Effector CD4-positive, alpha-beta T cell (primary cell): ENCODE measurements at places on chromosomes 5 and 9.

- no peak for DNase-seq
These were observed 5.1 kb upstream of the SPIN1 start for GRCh38 chr9:88383176-88383575.

GRCh38 chr9:127921557-127922120 is 4.8 kb upstream of the ST6GALNAC4 start:
- peak; percentile 74 for DNase-seq

- no peak for DNase-seq
These were observed 19.9 kb downstream of the GPX3 start for GRCh38 chr5:151040211-151040747.

GRCh38 chr9:2787065-2787464 is 56.8 kb downstream of the PUM3 start:
- DNase-seq, result no peak

- DNase-seq, result no peak
These were observed 65.6 kb upstream of the ZNF622 start for GRCh38 chr5:16531063-16531648.

DNA sequence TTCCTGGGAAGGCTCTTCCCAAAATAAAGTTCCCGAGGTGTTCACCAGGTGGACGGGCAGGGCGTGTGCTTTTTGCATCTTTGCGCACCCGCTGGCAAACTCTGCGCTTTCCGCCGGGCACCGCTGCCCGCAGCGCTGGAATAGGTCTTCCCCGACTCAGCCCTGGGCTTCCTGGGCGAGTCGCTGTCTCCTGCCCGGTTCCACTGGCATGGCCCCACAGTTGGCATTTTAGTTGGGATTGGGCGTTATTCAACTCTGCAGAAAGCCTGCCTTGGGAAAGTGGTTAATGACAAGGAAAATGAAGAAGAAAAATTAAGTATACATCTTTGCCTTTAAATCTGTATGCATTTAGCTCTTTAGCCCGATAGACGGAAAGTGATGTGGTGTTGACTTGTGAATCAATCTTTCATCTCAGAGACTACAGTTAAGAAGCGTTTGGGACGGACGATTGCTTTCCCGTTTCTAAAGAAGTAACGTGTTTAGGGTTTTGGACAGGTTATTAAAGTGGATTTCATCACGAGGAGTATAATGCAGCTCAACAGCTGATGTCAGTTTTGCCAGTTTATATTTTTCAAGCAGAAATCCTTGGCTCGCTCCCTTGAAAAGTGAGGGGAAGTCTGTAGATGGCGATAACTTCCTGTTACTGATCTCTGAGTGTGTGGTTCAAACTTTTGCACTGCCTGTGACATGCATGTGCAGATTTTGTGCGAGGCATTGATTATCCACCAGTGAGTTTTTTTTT is 946 bp downstream of the ADCY2 start:
- no peak for DNase-seq

DNA sequence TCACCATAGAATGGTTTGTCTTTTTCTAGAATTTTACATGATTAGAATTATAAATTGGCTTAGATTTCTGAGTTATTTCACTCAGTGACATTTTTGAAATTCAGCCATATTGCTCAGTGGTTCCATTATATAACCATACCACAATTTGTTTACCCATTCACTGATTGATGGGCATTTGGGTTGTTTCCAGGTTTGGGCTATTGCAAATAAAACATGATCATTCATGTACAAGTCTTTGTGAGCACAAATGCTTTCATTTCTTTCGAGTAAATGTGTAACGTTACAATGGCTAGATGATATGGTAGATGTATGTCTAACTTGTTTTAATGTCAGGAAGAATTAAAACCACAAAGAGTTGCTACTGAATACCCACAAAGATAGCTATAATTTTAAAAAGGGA is 279.9 kb upstream of the TARS1 start:
- DNase-seq, result no peak

- no peak for DNase-seq
These were observed 361.9 kb downstream of the CSNK1G3 start for GRCh38 chr5:123873846-123874245.

- DNase-seq, result no peak
These were observed 63.8 kb upstream of the RNF130 start for GRCh38 chr5:180135128-180135955.

- DNase-seq, result no peak
These were observed 182.5 kb downstream of the EDIL3 start for GRCh38 chr5:84202136-84202535.

GRCh38 chr5:152094060-152094459 is 169.4 kb upstream of the GLRA1 start:
- no peak for DNase-seq

DNA sequence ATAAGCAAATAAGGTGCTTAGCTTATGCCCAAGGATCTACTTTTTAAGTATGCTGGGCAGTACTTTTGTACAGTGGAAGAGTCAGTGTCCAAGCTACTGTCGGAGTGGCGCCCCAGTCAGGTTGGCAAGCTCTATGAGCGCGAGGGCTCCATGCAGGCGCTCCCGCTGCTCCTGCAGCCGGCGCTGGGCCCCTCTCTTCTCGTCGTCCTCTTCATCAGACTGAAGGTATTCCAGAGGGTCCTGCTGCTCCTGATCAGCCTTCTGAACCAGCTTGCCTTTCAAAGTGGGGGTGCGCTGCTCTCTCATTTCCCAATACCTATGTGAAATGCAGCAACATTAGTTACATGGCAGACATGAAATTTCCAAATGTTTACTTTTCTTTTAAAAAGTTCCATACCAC is 4.6 kb upstream of the SLC35D2 start:
- DNase-seq, result no peak

GRCh38 chr9:91181541-91181940 is 180.2 kb downstream of the AUH start:
- DNase-seq, result no peak

- no peak for DNase-seq
These were observed 141.4 kb upstream of the PIK3R1 start for GRCh38 chr5:68074048-68074632.

DNA sequence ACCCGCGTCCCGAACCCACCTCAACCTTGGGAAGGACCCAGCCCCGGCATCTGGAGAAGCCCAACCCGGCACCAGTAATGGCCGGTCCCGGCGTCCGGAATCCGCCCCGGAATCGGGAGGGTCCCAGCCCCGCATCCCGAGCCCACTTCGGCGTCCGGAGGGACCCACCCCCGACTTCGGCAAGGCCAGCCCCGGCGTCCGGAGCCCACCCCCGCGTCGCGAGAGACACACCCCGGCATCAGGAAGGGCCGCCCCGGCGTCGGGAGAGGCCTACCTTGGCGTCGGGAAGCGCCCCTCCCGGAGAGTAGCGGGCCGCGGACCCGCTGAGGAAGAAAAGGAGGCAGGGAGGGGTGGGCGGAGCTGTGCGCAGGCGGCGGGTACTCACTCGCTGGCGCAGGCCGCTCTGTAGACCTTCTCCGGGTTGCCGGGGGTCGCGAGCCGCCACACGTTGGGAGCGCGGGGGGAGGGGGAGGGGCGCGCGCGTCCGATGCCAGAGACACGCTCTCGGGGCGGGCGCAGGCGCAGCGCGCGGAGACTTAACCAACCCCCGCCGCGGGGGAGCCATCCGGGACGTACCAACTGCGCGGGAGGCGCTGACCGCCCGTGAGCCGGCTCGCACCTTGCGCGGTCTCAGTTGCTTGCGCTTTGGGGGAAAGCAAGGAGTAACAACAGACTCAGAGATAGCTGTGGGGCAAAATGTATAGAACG is at the start of gene UIMC1:
Gene UIMC1 (minus strand): TSS at position 515 of the 708 bp plus-strand sequence. CDS start 24,164 bp downstream, outside the sequence.
- DNase-seq, result peak; percentile 87

- DNase-seq, result no peak
These were observed 218.9 kb downstream of the DIRAS2 start for GRCh38 chr9:90423661-90424193.
